Right lobe of liver (tissue), 6 donors: ENCODE measurements at places on chromosomes 12 and 14. TPM values are rescaled to one million over a fixed set of nuclear protein-coding genes. Genes with fewer than 3 reads are reported as not detected.

TBC1D30 gene
- 1.4 TPM for total RNA-seq

DCN gene
- 82.7 TPM for total RNA-seq

AKAP3 gene
- 1.8 TPM for total RNA-seq

CCDC175 gene
- not detected for total RNA-seq

STXBP6 gene
- 1.1 TPM for total RNA-seq

MORN3 gene
- total RNA-seq = not detected

AP4S1 gene
- 4.4 TPM for total RNA-seq

CD163 gene
- 68.3 TPM for total RNA-seq

TAS2R30 gene
- 1.6 TPM for total RNA-seq

MMP17 gene
- 3.9 TPM for total RNA-seq

TEP1 gene
- total RNA-seq = 11.2 TPM

NR1H4 gene
- total RNA-seq = 66.3 TPM

DNA sequence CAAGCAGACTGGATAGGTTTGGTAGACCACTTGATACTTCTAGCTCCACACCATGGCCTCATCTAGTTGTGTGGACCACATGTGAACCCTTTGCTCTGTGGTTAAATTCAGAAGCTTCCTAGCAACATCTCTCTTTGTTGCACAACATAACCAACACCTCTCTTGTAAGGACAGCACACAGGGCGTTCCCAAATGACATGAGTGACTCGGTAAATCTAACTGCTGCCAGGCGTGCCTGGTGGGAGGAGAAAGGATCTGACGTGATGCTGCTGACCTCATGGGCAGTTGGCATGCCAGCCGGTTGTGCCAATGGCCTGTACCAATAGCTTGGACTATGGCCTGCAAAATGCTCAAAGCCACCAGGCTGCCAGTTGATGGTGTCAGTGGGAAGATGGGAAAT lies 93.8 kb downstream of the CPSF2 start:
- H3K4me1 ChIP-seq = no peaks in the 10 kb centered on the region
- H3K27ac ChIP-seq = no peak overlapping the region
- H3K4me3 ChIP-seq = no peak overlapping the region
- no peak for DNase-seq
- no peaks in the 10 kb centered on the region for H3K36me3 ChIP-seq

DNA sequence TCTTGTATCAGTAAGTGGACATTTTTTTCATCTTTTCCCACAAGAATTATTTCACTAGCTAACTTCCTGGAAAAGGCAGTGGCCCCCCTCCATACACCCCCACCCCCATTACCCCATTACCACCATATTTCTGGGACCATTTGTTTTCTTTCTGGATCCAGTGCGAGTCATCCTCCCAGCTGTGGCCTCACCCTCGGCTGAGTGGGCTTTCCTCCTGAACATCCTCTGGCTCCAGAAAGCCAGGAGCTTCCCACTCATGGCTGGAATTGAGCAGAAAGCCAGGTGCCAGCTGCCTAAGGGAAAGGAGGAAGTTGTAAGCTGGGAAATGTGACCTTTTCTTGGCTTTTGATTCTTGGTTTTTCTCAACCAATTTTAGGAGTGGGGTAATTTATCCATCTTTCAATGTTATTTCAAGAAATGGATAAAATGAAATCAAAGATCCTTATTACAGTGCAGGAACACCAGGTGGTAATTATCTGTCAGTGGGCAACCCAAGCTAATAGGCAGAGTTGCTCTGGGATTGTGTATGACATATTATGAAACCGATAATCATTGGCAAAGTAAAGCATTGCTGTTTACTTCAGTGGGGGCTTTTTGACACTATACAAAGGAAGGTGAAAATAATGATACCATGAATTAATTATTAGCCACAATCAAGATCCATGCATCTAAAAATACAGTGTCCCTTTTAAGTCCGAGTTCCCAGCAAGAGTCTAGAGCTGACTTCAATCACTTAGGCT lies 124.6 kb downstream of the KICS2 start:
- DNase-seq = no peak
- no peak overlapping the region for H3K27ac ChIP-seq
- no peaks in the 10 kb centered on the region for H3K27me3 ChIP-seq
- peaks cover 2% of the 10 kb centered on the region for H3K36me3 ChIP-seq
- H3K4me1 ChIP-seq = no peaks in the 10 kb centered on the region

DNA sequence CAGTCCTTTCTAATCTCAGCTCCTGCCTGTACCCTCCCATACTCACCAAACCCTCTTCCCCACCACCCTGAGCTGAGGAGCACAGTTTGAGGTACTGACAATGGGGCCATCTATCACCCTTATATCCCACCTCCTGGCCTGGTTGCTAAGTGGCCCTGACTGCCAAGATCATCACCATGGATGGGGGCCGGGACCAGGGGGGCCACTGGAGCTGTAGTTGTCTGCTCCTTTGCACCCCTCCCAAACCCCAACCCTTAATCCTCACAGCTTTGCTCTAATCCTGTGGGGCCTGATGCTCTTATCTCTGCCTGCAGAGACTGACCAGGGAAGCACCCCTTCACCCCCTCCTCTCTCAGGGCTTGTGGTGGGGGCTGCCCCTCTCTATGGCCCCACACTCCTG lies 395 bp upstream of the GNB3 start:
- no peak overlapping the region for H3K27ac ChIP-seq
- H3K4me1 ChIP-seq = no peaks in the 10 kb centered on the region

GRCh38 chr12:132954471-132955048 lies 1.5 kb downstream of the ZNF605 start:
- DNase-seq = no peak
- H3K4me3 ChIP-seq = peak overlapping the region; percentile 87
- H3K27ac ChIP-seq = peak overlapping the region; percentile 94

GRCh38 chr14:60639674-60640073 lies 9.6 kb downstream of the SIX1 start:
- H3K4me3 ChIP-seq = no peak overlapping the region
- no peaks in the 10 kb centered on the region for H3K4me1 ChIP-seq
- no peak overlapping the region for H3K27ac ChIP-seq
- H3K27me3 ChIP-seq = peaks cover 61% of the 10 kb centered on the region
- DNase-seq = no peak
- H3K36me3 ChIP-seq = no peaks in the 10 kb centered on the region

- no peaks in the 10 kb centered on the region for H3K36me3 ChIP-seq
- no peaks in the 10 kb centered on the region for H3K4me1 ChIP-seq
- H3K4me3 ChIP-seq = no peak overlapping the region
- H3K27ac ChIP-seq = no peak overlapping the region
- DNase-seq = no peak
These were observed 9.6 kb downstream of the KLC1 start for GRCh38 chr14:103638594-103638993.

DNA sequence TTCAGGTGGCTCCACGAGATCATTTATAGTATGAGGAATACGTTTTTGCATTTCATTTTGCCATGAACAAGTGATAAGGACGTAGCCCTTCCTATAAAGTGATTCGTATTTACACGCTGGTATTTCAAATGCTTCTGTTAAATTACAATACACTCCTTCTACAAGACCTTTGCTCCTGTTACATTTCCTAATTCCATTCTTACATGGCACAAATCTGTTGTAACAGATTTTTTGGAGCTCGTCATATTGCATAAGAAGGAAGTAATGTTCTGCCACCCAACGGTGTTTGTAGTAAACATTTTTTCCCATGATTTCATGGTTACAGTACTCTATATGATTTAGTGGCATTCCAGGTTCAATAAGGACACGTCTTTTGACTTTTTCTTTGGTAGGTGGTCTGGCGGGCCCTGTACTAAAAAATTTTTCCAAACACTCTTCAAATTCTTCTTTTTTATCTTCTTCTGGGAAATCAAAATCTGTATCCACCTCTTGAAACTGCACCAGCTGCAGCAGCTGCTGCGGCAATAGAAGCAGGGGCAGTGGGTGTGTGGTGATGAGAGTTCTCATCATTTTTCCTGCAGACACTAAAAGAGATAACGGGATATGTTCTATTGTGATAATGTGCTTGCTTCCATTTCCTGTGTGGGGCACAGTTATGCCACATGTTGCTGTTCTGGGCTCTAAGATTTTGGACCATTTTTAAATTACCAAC lies 4.2 kb downstream of the RNASE9 start:
- DNase-seq = no peak
- no peaks in the 10 kb centered on the region for H3K36me3 ChIP-seq
- no peak overlapping the region for H3K27ac ChIP-seq
- H3K27me3 ChIP-seq = no peaks in the 10 kb centered on the region

GRCh38 chr12:97075934-97076630 lies 169.0 kb downstream of the NEDD1 start:
- H3K4me3 ChIP-seq = no peak overlapping the region
- no peaks in the 10 kb centered on the region for H3K27me3 ChIP-seq
- H3K4me1 ChIP-seq = no peaks in the 10 kb centered on the region
- H3K27ac ChIP-seq = no peak overlapping the region

DNA sequence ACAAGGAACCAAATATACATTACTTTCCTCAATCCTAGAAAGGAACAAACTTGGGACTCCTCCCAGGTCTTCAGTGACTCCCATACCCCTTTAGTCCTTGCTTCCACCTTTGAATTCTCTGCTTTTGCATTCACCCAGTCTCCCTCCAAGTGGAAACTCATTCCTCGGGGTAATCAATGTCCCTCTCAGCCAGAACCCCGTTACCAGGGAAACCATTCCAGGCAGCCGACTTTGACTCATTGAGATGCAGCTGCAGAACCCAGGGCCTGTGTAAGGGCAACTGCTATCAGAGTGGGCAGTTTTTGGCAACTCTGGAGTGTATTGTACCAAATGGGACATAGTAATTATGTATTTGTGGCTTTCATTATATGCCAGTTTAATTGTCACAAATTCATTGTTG lies 186.2 kb downstream of the NRXN3 start:
- H3K4me3 ChIP-seq = no peak overlapping the region
- no peaks in the 10 kb centered on the region for H3K27me3 ChIP-seq
- H3K27ac ChIP-seq = no peak overlapping the region
- DNase-seq = no peak
- no peaks in the 10 kb centered on the region for H3K4me1 ChIP-seq

- H3K27ac ChIP-seq = no peak overlapping the region
- no peak overlapping the region for H3K4me3 ChIP-seq
- H3K36me3 ChIP-seq = no peaks in the 10 kb centered on the region
- no peak for DNase-seq
- H3K4me1 ChIP-seq = no peaks in the 10 kb centered on the region
These were observed 56.3 kb downstream of the NUAK1 start for GRCh38 chr12:106082216-106083175.

GRCh38 chr14:64671591-64671990 lies 32.6 kb upstream of the PLEKHG3 start:
- no peaks in the 10 kb centered on the region for H3K27me3 ChIP-seq
- H3K36me3 ChIP-seq = no peaks in the 10 kb centered on the region
- no peak overlapping the region for H3K27ac ChIP-seq
- no peaks in the 10 kb centered on the region for H3K4me1 ChIP-seq

- H3K4me1 ChIP-seq = peaks cover 12% of the 10 kb centered on the region
- peak; percentile 75 for DNase-seq
- no peaks in the 10 kb centered on the region for H3K27me3 ChIP-seq
These were observed at the start of gene LGALS3 for GRCh38 chr14:55129086-55129427. Gene LGALS3, plus strand, starts transcription at chr14:55129252. Its CDS starts 8,122 bp downstream, at chr14:55137374.

- H3K36me3 ChIP-seq = no peaks in the 10 kb centered on the region
- H3K27ac ChIP-seq = no peak overlapping the region
- no peaks in the 10 kb centered on the region for H3K27me3 ChIP-seq
- H3K4me1 ChIP-seq = no peaks in the 10 kb centered on the region
- no peak overlapping the region for H3K4me3 ChIP-seq
These were observed 349.0 kb upstream of the NAV3 start for GRCh38 chr12:77481687-77482086.

GRCh38 chr14:60632777-60633176 lies 16.5 kb downstream of the SIX1 start:
- H3K27ac ChIP-seq = no peak overlapping the region
- H3K4me3 ChIP-seq = no peak overlapping the region
- H3K4me1 ChIP-seq = no peaks in the 10 kb centered on the region

DNA sequence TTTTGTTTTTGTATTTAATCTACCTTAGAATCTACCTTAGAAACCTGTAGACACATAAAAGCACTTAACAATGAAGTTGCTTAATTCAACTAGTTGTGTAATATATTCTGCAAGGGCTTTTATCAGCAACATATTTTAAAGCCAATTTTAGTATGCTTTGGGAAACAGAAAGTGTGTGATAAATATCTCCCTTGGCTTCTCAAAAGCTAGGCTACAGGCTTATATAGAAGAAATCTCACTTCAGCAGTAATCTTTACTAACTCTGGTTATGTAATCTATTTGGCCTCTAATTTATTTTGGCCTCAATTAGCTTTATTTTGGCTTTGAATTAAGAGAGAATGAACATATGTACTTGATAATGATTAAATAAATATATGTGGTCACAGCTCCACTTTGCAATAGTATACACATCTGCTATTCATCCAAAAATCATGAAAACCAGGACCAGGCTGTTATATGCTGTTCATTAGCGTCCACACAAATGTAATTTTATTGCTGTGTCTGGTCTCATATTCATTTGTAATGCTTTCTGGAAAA lies 37.2 kb downstream of the LRP6 start:
- no peak overlapping the region for H3K4me3 ChIP-seq
- H3K4me1 ChIP-seq = peaks cover 2% of the 10 kb centered on the region
- no peak for DNase-seq
- no peak overlapping the region for H3K27ac ChIP-seq
- no peaks in the 10 kb centered on the region for H3K27me3 ChIP-seq

- no peaks in the 10 kb centered on the region for H3K36me3 ChIP-seq
- H3K4me1 ChIP-seq = no peaks in the 10 kb centered on the region
- H3K4me3 ChIP-seq = no peak overlapping the region
- no peak overlapping the region for H3K27ac ChIP-seq
- DNase-seq = no peak
These were observed 13.3 kb upstream of the CMAS start for GRCh38 chr12:22032732-22033131.

DNA sequence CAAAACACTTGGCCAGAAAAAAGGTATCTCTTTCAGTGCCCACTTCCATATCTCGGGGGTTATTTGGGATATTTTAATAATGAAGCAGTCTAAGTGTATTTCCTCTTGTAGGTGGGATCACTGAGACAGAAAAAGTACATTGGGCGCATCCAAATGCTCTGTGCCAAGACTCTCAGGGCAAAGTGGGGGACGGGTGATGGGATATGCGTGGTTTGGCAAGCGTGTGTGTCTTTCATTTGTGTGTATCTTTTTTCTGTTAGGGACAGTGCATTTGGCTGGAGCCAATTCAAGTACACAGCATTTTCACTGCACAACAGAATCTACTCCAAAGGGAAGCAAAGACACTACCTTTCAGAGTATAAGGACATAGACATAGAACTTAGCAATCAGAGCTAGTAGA lies 29.3 kb downstream of the SSPN start:
- peaks cover 6% of the 10 kb centered on the region for H3K27me3 ChIP-seq
- H3K27ac ChIP-seq = no peak overlapping the region
- H3K36me3 ChIP-seq = no peaks in the 10 kb centered on the region
- no peaks in the 10 kb centered on the region for H3K4me1 ChIP-seq
- H3K4me3 ChIP-seq = no peak overlapping the region
- DNase-seq = no peak

DNA sequence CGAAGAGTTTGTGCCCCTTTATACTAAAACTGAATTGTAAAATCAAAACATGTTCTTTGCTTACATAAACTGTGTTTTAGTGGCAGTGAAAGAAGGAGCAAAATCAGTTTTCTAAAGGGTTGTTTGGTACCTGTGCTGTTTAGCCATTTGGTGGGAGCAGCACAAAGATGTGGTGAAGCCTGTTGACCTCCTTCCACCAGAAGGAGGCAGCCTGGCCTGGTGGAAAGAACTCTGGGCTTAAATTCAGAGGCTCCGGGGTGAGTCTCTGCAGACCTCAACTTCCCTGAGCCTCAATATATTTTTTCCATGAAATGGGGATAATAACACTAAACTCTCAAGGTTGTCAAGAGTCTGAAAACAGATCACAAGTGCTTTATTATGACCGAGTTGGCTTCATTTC lies 502.5 kb downstream of the VRK1 start:
- no peaks in the 10 kb centered on the region for H3K36me3 ChIP-seq
- no peaks in the 10 kb centered on the region for H3K4me1 ChIP-seq
- DNase-seq = no peak
- H3K27me3 ChIP-seq = no peaks in the 10 kb centered on the region
- H3K27ac ChIP-seq = no peak overlapping the region
